ENCODE measurements at places on chromosomes 3 and 15. TPM values are rescaled to one million over a fixed set of nuclear protein-coding genes. Genes with fewer than 3 reads are reported as not detected.

DNA sequence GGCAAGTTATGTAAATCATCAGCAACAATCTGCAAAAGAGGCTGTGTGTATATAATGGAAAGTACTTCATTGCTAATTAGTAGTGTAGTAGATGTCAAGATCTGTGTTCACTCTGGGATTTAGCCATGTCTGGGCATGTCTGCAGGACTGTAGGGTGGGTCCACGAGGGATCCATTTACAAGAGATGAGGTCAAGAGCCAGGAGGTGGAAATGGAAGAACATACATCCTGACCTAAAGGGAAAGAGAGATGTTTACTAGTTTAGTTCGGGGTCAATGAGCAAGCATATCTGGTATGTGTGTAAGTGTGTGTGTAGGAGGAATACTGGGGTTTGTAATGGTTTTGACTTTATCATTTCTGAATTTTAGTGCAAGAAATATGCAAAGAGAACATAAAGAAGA is 171.5 kb upstream of the NANOGP8 start:
- no peak for DNase-seq

The SAMMSON gene
- not detected for total RNA-seq

- DNase-seq: no peak
Observed at GRCh38 chr3:190302212-190302867, 19.9 kb downstream of the CLDN1 start.

DNA sequence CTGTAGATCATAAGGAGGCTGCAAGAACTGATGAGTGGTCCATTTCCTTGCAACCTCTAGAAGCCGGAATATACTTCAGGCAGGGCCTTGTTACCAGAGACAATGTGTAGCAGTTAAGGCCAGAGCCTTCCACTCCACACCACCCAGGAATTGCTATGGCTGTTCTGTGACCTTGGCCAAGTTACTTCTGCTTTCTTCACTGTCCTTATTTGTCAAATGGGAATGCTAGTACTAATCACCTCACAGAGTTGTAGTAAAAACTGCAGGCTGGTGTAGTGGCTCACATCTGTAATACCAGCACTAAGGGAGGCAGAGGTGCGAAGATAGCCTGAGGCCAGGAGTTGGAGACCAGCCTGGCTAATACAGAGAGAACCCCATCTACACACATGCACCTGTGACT is 28.7 kb upstream of the RPN1 start:
- no peak for DNase-seq

- DNase-seq: no peak
Observed at GRCh38 chr3:127276995-127277394, 10.9 kb downstream of the PRR20G start.

Data from dermis microvascular lymphatic vessel endothelial cell (primary cell).